Adipocyte (in vitro differentiated cells): ENCODE measurements at places on chromosomes 3 and 15.
A peak's percentile ranks its signal among the peaks of the same experiment; 100 is the strongest.

- DNase-seq: peak; percentile 72
Measured at GRCh38 chr15:57692709-57693108, 13.8 kb upstream of the POLR2M start.

- DNase-seq: no peak
Measured at GRCh38 chr3:194814878-194815357, 129.2 kb downstream of the FAM43A start.

DNA sequence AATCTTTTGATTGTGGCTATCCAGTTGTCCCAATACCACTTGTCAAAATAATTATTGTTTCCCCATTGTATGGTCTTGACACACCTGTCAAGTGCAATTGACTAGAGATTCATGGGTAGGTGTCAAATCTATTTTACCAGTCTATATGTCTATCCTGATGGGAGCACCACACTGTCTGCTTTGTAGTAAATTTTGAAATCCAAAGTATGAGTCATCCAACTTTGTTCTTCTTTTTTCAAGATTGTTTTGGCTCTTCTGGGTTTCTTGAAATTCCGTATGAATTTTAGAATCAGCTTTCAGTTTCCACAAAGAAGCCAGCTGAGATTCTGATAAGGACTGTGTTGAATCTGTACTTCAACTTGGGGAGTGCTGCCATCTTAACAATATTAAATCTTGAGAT is 71.9 kb downstream of the CSNK1G1 start:
- DNase-seq: peak; percentile 69

DNA sequence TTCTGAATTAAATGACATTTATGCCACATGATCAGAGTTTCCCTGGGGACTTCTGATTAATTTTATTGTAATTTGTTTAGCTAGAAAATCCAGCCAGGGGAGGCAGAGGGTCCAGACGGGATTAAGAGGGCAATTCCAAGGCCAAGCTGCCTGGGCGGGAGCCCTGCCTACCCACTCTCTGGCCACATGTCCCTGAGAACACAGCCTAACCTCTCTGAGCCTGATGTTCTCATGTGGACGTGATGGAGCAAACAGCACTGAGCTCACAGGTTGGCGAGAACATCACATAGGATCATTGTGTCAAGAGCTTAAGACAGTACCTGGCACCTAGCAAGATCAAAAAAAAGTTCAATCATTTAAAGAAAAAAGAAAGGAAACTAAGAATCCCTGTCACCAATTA is 1.0 kb downstream of the LRRC2 start:
- DNase-seq: no peak

GRCh38 chr3:14124223-14124614 is 451 bp downstream of the CHCHD4 start:
- peak; percentile 61 for DNase-seq

DNA sequence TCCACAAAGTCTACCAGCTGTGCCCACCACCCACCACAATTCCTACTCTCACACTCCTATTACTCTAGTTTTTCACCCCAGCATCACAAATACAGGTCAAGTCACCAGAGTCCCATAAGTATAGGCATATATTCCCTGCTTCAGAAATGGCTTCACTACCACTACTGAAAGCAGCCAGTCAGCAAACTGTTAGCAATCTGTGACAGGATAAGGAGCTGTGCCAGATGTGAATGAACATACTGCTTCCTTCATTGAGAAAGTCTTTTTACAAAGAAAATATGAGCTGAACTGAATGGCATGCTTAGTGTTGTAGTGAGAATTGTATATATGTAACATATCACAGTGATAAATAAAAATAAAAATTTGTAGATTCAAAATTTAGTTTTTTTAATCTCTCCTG is 76.8 kb downstream of the C3orf85 start:
- DNase-seq: no peak

GRCh38 chr15:64699751-64700388 is 75.5 kb downstream of the RBPMS2 start:
- peak; percentile 63 for DNase-seq

DNA sequence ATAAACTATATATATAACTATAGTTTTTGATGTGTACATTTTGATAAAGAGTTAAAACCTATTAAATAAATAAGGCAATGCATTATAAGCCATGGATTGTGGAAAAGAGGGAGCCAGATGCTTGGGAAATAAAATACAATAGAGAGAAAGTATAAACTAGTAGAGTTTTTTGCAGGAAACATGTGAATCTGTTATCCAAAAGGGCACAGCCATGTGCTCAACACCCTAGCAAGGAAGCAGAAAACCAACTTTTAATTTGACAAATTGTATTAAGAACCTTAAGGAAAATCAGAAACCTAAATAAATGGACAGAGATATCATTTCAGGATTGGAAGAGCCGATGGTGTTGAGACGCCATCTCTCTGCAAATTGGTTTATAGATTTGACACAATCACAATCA is 63.5 kb downstream of the ITGB5 start:
- DNase-seq: no peak

GRCh38 chr3:53089511-53089910 is 40.7 kb downstream of the RFT1 start:
- no peak for DNase-seq

GRCh38 chr3:194671511-194671899 is 486 bp downstream of the LSG1 start:
- peak; percentile 84 for DNase-seq

DNA sequence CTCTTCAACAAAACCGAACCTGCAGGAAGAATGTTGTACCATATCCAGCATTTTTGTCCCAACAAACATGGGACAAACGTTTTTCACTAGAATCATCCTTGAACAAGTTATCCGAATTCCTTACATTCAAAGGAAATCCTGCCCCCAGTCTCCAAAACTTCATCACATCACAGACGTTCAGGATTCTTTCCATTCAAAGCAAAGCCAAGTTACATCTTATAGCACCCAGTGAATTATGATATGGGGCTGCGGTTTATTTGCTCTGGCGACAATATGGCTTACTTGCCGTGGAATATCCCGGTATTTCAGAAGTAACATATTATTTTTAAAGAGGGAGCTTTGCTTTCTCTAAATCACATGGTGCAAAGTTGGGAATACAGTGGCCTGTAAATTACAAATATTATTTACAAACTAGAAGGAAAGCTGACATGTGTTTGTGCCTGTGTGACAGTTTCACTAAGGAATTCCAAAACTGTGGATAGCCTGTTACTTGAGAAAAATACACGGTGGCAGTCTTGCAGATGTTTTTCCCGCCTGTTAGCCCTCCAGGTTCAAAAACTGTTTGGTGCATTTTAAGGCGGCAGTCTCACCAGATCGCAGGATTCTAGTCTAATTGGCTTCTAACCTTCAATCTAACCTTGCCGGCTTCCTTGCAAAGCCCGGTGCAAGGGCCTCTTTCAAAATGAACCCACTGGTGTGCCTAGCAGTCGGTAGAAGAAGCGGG is 736 bp upstream of the MBNL1 start:
- peak; percentile 52 for DNase-seq

GRCh38 chr3:89252016-89252415 is 144.6 kb downstream of the EPHA3 start:
- DNase-seq: no peak

GRCh38 chr3:100062665-100063064 is 51.6 kb downstream of the FILIP1L start:
- no peak for DNase-seq

DNA sequence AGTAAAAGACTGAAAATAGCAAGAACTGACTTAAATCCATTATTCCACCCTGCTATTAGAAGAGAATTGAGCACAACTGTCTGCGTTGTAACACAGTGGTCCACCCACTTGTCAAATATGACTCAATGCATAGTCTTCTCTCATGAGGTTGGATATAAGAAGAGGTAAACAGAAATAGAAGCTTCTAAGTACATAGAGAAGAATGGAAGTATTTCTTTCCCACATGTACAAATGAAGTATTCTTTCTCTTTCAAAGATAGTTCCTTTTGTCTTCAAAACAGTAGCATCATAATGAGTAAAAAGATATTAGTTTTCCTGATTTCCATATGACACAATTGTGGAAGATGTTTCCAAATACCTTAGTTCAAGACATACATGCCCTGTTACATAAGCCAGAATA is 348.6 kb upstream of the CCDC54 start:
- DNase-seq: no peak

- no peak for DNase-seq
Measured at GRCh38 chr15:91408476-91409076, 308.5 kb downstream of the SV2B start.

DNA sequence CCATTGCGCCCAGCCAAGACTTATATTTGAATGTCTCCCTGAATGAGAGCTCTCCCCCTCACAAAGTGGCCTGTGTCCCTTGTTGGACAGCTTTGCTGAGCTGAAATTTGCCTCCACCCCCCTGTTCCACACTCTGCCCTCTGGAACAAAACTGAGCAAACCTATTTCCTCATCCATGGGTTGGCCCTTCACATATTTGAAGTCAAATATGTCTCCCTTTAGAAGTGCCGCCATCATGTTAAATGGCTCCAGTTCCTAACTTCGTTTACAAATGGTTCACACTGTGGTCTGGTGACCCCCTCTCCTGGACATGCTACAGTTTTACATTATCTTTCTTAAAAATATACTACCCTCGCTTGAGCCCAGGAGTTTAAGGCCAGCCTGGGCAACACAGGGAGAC is 4.6 kb downstream of the PLIN1 start:
- no peak for DNase-seq

DNA sequence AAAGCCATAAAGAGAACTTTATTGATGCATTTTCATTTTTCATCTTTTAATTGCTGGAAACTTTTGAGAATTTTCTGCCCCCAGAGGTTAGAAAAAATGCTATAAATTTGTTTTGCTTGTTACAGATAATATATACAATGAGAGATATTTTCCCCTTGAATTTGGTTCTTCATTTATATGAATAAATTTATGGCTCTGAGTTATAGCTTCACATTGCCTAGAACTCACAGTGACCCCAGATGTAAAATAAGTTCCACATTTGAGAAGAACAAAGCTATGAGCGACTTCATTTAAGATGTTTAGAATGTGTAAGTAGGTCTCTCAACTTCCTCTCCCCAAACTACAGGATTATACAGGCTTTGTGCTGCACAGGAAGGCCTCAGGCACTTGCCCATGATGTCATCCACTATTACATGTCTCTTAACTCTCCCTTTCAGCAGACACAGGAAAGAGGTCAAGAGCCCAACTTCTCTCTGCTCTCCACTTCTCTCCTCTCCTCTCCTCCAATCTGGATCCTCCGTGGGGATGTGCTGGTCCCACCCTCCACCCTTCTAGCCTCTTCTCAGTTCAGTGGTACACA is 92.8 kb downstream of the DUT start:
- peak; percentile 73 for DNase-seq

DNA sequence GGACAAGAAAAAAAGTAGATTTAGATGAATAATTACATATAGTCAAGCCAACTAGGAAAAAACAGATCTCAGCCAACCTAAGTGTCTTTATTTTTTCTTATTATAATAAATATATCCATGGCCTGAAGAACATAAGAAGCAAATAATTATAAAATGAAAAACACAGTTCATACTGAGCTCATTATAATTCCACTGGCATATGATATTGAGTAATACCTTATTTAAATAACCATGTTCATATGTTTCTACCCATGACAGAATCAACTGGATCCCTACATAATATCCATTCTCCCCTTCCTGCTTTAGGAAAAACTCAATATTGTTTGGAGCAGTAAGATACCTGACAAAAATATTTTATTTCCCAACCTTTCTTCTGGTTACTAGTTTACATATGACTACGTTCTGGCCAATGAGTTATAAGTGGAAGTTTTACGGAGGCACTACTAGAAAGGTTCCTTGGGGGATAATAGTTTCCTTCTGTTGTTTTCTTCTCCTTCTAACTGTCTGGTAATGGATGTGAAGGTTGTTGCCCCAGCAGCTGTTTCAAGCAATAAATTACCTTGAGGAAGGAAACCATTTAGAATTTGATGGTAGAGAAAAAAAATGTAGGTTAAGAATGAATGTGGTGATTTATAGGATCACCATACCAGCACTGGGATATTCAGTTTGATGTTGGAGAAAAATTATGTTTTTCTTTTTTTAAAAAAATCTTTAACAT is 184.1 kb upstream of the MBNL1 start:
- DNase-seq: no peak

GRCh38 chr3:188170461-188171459 is 16.8 kb downstream of the LPP start:
- no peak for DNase-seq

- DNase-seq: no peak
Measured at GRCh38 chr3:12303993-12304392, 15.1 kb downstream of the PPARG start.

- DNase-seq: no peak
Measured at GRCh38 chr15:94360251-94360685, 128.9 kb downstream of the MCTP2 start.

GRCh38 chr15:64739577-64740143 is 35.7 kb downstream of the RBPMS2 start:
- no peak for DNase-seq

- peak; percentile 46 for DNase-seq
Measured at GRCh38 chr3:128353991-128354687, 112.6 kb downstream of the DNAJB8 start.

GRCh38 chr3:45546126-45546620 is 48.4 kb upstream of the LIMD1 start:
- no peak for DNase-seq

GRCh38 chr3:137105277-137105977 is 147.6 kb downstream of the IL20RB start:
- DNase-seq: peak; percentile 92

DNA sequence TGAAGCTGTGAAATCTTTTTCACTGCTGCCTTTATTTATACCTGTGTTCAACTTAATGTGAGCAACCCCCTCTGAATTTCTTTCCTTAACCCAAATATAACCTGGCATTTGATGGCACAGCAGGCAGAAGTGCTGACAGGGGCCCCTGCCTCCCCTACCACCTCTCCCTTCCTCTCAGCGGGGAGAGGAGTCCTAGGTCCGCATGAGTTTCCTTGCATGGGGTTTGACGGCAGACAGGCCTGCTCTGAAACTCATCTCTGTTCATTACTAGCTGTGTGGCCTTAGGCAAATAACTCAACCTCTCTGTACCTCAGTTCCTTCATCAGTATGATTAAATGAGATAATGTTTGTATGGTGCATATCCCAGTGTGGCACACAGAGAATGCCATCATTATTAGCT is 79.7 kb downstream of the SEC22A start:
- no peak for DNase-seq

- peak; percentile 1 for DNase-seq
Measured at GRCh38 chr3:183587336-183587735, 31.8 kb upstream of the KLHL6 start.

GRCh38 chr15:98896002-98896721 is 111.4 kb downstream of the PGPEP1L start:
- peak; percentile 50 for DNase-seq

DNA sequence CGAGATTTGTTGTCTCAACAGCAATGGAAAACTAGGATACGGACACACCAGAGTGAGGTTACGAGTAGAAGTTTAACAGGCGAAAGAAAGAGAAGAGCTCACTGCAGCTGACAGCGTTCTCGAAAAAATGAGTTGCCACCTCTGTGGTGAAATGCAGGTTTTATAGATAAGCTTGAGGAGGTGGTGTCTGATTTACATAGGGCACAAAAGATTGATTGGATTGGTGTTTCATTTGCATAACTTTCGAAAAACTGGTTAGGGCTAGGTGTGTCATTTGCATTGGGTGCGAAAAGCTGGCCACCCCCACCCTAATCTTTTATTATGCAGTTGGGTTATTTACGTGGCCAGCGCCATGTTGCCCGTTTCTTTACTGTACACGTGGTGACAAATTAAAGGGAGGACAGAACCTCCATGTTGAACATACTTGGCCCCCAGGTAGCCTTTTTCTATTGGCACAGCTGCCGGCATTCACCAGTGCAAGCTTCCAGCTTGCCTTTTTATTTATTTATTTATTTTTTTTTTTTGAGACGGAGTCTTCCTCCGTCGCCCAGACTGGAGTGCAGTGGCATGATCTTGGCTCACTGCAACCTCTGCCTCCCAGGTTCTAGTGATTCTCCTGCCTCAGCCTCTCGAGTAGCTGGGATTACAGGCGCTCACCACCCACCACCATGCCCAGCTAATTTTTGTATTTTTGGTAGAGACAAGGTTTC is 8.3 kb downstream of the IFT122 start:
- DNase-seq: no peak
